ENCODE measurements at places on chromosomes 1 and 21.

- peak within 1 kb of the TSS; percentile 43 for H3K27ac ChIP-seq
- H3K27me3 ChIP-seq: no peaks in the 10 kb centered on the region
- H3K4me3 ChIP-seq: peak within 1 kb of the TSS; percentile 45
Observed at GRCh38 chr1:52842643-52843310, at the start of gene ZYG11A. TSS of gene ZYG11A (plus strand) at chr1:52842760. CDS start at chr1:52842884, 124 bp downstream.

GRCh38 chr1:240722788-240723187 lies 110.8 kb upstream of the GREM2 start:
- H3K27me3 ChIP-seq: no peaks in the 10 kb centered on the region
- H3K4me1 ChIP-seq: no peaks in the 10 kb centered on the region
- H3K36me3 ChIP-seq: no peaks in the 10 kb centered on the region
- no peak for DNase-seq

DNA sequence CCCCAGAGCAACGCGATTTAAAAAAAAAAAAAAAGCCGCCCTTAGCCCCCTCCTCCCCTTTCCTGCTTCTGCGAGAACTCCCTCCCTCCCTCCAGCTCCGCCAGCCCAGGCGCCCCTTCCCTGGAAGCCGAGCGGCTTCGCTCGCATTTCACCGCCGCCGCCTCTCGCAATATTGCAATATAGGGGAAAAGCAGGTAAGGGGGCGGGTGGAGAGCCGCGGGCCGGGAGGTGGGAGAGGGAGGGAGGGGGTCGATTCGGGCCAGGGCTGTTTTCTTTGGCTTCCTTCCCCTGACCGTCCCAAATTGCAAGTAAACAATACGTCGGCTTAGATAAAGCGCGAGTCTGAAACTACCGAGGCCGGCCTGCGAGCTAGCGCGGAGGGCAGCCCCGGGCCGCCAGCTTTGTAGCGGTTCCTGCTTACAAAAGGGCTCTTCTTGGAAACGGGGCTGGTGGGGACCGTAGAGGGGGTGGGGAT lies 408 bp downstream of the LMO4 start:
- peak overlapping the region; percentile 61 for H3K27ac ChIP-seq
- peaks cover 20% of the 10 kb centered on the region for H3K36me3 ChIP-seq
- no peaks in the 10 kb centered on the region for H3K27me3 ChIP-seq
- H3K4me1 ChIP-seq: peaks cover 15% of the 10 kb centered on the region
- peak overlapping the region; percentile 94 for H3K4me3 ChIP-seq

GRCh38 chr1:221608835-221609320 lies 133.0 kb downstream of the DUSP10 start:
- no peaks in the 10 kb centered on the region for H3K36me3 ChIP-seq
- DNase-seq: no peak
- no peak overlapping the region for H3K4me3 ChIP-seq
- H3K4me1 ChIP-seq: peaks cover 3% of the 10 kb centered on the region
- no peak overlapping the region for H3K27ac ChIP-seq

- H3K27me3 ChIP-seq: no peaks in the 10 kb centered on the region
- H3K27ac ChIP-seq: peak overlapping the region; percentile 46
- DNase-seq: no peak
- no peak overlapping the region for H3K4me3 ChIP-seq
- H3K4me1 ChIP-seq: peaks cover 14% of the 10 kb centered on the region
Observed at GRCh38 chr1:6267686-6268322, 6.9 kb upstream of the GPR153 start.

DNA sequence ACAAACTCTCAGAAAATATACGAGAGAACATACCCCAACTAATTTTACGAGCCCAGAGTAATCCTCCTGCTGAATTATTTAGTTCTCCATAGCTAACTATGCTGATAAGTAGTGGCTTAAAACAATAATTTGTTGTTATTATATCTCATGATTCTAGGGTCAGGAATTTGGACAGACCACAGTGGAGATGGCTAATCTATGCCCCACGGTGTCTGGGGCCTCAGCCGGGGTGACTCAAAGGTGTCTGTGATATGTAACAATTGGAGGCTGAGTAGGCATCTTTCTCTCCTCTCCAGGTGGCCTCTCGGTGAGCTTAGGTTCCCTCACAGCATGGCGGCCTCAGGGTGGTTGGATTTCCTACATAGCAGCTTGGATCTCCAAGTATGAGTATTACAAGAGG lies 35.4 kb upstream of the FOXO6 start:
- H3K4me1 ChIP-seq: no peaks in the 10 kb centered on the region
- no peaks in the 10 kb centered on the region for H3K27me3 ChIP-seq
- no peak overlapping the region for H3K27ac ChIP-seq

DNA sequence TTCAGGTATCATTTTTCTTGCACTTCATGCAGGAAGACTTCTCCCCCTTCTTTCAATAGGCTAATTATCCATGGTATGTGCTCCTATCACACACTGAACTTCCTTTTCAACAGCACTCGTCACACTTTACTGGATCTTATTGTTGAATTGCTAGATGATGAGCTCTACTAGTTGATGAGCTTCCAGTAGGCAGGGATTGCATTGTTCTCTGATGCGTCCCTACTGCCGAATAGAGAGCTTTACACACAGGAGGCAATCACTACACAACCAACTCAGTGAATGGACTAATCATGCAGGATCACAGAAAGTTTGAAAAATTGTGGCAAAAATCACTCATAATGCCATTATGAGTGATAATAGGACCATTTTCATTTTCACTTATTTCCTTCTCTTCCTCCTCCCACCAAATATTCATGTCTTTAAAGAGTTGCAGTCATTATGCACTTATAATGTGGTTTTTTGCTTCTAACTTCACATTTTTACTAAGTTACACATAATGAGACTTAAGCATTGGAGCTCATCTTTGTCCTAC lies 128.1 kb upstream of the ZNF648 start:
- H3K4me3 ChIP-seq: no peak overlapping the region
- DNase-seq: no peak
- H3K36me3 ChIP-seq: no peaks in the 10 kb centered on the region
- H3K4me1 ChIP-seq: peaks cover 19% of the 10 kb centered on the region
- no peaks in the 10 kb centered on the region for H3K27me3 ChIP-seq
- no peak overlapping the region for H3K27ac ChIP-seq

DNA sequence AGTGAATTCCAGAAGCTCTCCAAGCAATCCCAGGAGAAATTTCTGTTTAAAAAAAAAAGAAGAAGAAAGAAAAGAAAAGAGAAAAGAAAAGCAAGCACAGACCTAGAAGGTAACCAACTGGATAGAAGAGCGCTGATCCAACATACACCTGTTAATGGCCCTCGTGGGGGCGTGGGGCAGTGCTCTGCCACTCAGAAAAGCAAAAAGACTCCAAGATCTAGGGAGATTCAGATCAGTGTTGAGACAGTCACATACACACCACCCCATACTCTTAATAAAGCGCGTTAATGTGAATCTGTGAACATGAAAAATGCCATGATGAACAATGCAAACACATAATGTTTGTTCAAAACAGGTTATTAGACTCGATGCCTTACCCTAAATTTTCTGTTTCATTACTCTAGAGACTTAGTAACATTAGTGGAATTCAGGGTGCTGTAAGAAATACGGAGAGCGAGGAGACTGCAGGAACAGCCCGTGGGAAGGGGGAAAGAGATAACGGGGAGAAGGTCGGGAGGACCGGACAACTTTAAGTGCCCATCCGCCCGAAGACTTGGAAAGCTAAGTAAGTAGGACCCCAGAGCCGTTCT lies 406 bp downstream of the NME7 start:
- DNase-seq: no peak
- H3K27ac ChIP-seq: peak overlapping the region; percentile 90
- peak overlapping the region; percentile 56 for H3K4me3 ChIP-seq
- no peaks in the 10 kb centered on the region for H3K27me3 ChIP-seq

GRCh38 chr21:30831194-30831765 lies 1.7 kb upstream of the KRTAP7-1 start:
- no peak overlapping the region for H3K27ac ChIP-seq
- no peaks in the 10 kb centered on the region for H3K36me3 ChIP-seq
- no peak overlapping the region for H3K4me3 ChIP-seq
- H3K4me1 ChIP-seq: no peaks in the 10 kb centered on the region

- DNase-seq: no peak
- H3K4me1 ChIP-seq: no peaks in the 10 kb centered on the region
- no peaks in the 10 kb centered on the region for H3K36me3 ChIP-seq
- H3K4me3 ChIP-seq: no peak overlapping the region
Observed at GRCh38 chr1:169741666-169742394, 8.0 kb upstream of the SELE start.

- H3K27ac ChIP-seq: no peak overlapping the region
- H3K27me3 ChIP-seq: no peaks in the 10 kb centered on the region
- DNase-seq: no peak
Observed at GRCh38 chr1:178716111-178716510, 8.9 kb upstream of the RALGPS2 start.

DNA sequence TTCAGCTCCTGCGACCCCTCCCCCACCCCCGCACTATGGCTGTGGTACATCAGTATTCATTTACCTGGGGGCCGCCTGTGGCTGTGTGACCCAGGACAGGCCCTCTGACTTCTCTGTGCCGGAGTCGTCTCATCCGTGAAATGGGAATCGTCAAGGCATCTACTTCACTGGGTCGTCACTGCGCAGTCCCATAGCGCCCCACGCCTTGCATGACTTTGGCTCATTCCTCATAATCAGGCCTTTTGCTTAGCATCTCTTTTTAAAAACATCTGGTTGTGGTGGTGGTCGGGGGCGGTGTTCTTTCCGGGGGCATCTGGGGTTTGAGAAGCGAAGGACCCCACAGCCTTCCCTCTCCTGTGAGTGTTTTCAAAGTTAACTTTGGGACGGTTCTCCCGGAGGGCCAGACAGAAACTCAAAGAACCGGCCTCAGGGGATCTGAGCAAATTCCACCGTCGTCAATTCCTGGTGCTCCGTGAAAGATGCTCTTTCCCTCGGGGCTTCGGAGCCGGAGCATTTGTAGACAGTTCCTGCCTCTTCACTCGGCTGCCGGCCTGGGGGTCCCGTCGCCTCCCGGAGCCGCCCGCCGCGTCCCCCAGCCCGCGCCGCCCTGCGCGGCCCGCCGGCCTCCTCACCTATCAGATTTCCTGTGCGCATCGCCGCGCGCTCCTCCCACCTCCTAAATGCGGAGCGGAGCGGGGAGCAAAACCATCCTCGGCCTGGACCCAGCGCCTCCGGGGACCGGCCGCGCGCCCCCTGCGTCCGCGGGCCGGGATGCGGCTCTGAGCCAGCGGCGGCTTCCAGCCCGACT lies at the start of gene B3GALT5:
TSS of gene B3GALT5 (plus strand) at position 708 of the 808 bp plus-strand sequence. CDS start 47,620 bp downstream, outside the sequence.
- H3K27ac ChIP-seq: no peak within 1 kb of the TSS
- H3K36me3 ChIP-seq: no peaks in the 10 kb centered on the region
- no peaks in the 10 kb centered on the region for H3K4me1 ChIP-seq

DNA sequence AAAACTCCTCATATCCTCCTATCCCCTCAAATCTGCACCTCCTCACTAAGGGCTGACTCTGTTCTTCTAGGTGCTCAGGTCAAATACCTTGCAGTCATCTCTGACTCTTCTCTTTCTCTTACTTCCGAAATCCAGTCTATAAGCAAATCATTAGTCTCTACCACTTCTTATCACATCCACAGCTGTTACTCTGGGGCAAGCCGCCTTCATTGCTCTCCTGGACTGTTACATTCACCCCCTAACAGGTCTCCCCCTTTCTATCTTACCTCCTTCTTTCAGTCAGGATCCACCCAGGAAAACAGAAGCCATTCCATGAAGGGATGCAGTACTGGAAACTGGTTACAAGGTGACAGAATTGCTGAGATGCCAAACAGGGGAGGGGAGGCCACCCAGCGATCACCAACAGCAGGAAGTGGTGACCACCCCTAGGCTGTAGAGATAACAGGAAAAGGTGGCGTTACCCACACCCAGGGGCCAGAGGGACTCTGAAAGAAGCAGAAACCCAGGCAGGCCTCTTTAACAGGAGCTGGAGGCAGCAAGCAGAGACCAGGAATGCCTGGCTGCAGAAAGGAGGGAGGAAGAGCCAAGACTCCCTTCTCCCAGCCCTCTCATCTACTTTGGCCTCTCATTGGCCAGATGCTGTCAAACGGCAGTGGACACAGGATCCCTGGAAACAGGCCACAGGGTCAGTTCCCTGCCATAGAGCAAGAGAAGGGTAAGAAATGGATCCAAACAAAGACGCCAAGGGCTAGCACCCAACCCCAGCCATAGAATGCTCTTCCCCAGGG lies 55.5 kb upstream of the FOXO6 start:
- DNase-seq: no peak
- no peak overlapping the region for H3K4me3 ChIP-seq
- H3K27ac ChIP-seq: no peak overlapping the region
- no peaks in the 10 kb centered on the region for H3K36me3 ChIP-seq
- H3K27me3 ChIP-seq: no peaks in the 10 kb centered on the region

GRCh38 chr21:38492007-38492406 lies 6.3 kb downstream of the ERG start:
- peaks cover 26% of the 10 kb centered on the region for H3K4me1 ChIP-seq
- no peak for DNase-seq
- no peaks in the 10 kb centered on the region for H3K36me3 ChIP-seq
- H3K27ac ChIP-seq: no peak overlapping the region

DNA sequence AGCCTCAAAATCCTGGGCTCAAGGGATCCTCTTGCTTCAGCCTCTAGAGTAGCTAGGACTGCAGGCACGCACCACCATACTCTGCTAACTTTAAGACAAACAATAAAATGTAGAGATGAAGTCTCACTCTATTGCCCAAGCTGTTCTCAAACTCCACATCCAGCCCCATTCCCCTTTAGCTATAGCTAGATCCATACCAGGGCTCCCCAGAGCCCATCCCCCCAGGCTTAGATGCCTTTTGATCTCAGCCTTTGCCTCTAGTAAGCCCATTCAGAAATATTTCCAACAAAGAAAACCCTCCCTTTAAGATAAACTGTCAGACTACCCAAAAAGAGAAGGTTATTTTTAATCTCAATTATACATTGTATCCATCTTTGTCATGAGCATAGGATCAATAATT lies 325.4 kb downstream of the CHRM3 start:
- H3K4me1 ChIP-seq: no peaks in the 10 kb centered on the region
- no peaks in the 10 kb centered on the region for H3K36me3 ChIP-seq
- H3K4me3 ChIP-seq: no peak overlapping the region
- H3K27me3 ChIP-seq: no peaks in the 10 kb centered on the region
- no peak overlapping the region for H3K27ac ChIP-seq
- no peak for DNase-seq

- H3K4me3 ChIP-seq: no peak overlapping the region
- no peaks in the 10 kb centered on the region for H3K4me1 ChIP-seq
- H3K36me3 ChIP-seq: no peaks in the 10 kb centered on the region
- no peaks in the 10 kb centered on the region for H3K27me3 ChIP-seq
Observed at GRCh38 chr1:25006770-25007169, 76.7 kb upstream of the RUNX3 start.

All from RWPE2 (cell line).